ENCODE measurements at places on chromosomes 6 and 20.

- DNase-seq, result no peak
Observed at GRCh38 chr20:18739751-18740166, 73.8 kb upstream of the SCP2D1 start.

DNA sequence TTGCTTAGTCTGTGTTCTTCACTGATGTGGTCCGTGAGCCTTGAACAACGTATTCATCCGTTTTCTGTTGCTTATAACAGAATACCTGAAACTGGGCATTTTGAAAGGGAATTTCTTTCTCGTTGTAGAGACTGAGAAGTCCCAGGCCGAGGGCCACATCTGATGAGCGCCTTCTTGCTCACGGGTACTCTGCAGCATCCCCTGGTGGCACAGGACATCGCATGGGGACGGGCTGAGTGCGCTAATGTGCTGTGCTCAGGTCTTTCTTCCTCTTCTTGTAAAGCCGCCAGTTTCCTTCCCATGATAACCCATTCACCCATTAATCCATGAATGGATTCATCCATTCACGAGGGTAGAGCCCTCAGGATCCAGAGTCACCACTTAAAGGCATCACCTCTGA is 161.0 kb downstream of the NFATC2 start:
- no peak for DNase-seq

GRCh38 chr20:44018942-44019637 is 104.4 kb downstream of the TOX2 start:
- DNase-seq, result no peak

DNA sequence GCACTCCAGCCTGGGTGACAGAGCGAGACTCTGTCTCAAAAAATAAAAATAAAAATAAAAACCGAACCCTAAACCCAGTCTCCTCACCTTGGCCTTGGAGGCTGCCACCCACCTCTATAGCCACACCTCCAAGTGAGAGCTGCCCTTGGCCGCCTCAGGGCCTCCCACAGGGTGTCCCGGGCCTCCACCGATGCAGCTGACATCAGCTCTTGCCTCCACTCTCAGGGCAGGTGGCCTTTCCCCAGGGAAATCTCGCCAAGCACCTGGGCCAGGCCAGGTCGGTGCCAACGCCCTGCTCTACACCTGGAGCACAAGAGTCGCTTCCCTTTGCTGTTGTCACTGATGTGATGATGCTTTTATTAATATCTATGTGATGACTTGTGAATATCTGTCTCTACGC is 8.9 kb upstream of the MYL9 start:
- DNase-seq, result no peak

DNA sequence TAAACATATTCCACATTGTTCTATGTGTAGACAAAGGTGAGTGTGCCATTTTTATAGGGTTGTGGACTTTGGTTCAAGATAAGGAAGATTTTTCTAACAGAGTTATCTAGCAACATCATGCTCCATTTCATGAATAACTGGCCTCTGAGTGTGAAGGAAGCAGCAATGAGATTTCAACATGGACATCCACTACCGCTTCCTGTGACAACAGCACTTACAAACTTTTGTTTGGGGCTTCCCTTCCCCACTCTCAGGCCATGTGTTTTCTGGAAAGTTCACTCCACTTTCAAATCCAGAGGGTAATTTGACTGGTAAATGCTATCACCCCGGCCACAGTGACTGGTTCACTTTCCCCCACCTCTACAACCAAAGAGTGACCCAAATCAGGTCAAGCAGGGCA is 38.1 kb upstream of the PROKR2 start:
- DNase-seq, result no peak

DNA sequence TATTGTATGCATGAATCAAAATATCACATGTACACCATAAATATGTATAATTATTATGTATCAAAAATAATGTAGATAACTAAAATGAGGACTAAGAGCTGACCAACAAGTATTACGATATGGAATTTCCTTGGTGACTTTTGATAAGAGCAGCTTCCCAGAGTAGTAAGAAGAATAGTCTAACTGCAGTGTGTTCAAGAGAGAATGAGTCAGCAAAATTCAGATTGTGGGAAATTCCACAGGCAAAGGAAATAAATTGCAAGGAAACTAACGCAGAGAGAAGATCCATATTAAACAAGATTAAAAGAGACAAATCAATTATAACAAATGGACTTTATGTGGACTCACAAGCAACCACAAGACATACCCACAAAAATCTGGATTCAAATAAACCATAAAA is 26.4 kb downstream of the FRK start:
- DNase-seq, result no peak

GRCh38 chr6:43992783-43993644 is 134.2 kb downstream of the MRPL14 start:
- no peak for DNase-seq

DNA sequence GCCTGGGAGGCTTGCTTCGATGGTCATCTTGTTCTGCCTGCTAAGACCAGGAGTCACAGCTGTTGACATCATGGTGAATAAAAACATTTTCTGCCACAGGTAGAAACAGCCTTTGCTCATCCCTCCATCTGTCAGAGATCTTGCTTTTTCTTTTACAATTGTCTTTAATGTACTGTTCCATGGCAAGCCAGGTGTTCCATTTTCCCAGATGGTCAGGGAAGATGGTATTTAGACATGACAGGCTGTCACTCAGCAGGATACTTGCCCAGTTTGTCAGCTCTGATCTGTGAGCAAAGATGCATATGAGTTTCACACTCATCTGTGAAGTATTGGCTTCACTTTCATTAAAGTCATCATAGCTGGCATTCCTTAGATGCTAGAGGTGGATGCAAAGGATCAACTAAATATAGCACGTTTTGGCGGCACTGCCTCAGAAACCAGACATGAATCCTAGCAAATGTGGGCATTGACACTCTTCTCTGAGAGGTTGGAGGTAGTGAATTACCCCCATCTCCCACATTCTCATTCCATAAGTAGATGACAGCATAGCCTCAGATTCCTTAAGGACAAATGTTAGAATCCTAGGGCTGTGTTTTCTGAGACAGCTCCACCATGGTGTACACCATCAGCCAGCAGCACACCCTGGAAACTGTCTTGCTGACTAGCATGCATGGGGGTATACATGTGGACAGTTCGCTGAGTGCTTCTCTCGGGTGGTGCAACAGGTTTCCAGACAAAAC is 4.2 kb downstream of the SSTR4 start:
- DNase-seq, result no peak

DNA sequence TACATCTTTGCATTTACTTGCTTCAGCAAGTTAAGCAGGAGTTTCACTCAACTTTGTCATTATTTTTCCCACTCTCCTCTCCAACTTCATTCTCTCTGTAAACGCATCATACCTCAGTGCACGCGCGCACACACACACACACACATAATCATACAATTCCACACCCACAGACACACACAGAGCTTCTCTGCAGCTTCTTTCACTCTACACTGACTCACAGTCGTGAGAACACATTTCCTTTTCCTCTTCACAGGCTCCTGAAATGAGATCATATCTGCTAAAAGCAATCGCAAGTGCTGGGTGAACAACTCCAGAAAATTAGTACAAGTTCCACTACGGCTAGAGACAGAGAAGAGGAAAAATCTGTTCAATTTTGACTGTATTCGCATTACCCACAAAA is 215.4 kb downstream of the PTPRT start:
- DNase-seq, result no peak

DNA sequence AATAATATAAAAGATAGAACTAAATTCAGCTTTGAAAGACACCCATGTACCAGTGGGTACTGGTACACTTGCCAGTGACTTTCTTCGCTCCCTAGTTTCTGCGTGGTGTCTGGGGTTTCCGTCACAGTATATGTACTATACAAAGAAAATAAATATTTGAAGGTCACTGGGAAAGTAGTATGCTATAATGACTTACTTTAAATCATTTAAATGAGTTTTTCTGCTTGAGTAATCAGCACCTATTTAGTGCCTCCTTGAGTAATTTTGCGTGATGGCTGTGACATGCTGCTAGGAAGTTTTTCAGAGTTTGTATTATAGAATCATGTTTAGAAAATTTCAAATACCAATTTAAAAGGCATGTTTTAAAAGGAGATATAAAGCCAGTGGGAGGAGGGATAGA is 3.2 kb upstream of the CTCFL start:
- no peak for DNase-seq

- no peak for DNase-seq
Observed at GRCh38 chr20:1825938-1826445, 69.2 kb upstream of the SIRPA start.

- no peak for DNase-seq
Observed at GRCh38 chr6:12022953-12023388, 10.9 kb downstream of the HIVEP1 start.
